ENCODE measurements at places on chromosomes 4 and X.
A peak's percentile ranks its signal among the peaks of the same experiment; 100 is the strongest.

DNA sequence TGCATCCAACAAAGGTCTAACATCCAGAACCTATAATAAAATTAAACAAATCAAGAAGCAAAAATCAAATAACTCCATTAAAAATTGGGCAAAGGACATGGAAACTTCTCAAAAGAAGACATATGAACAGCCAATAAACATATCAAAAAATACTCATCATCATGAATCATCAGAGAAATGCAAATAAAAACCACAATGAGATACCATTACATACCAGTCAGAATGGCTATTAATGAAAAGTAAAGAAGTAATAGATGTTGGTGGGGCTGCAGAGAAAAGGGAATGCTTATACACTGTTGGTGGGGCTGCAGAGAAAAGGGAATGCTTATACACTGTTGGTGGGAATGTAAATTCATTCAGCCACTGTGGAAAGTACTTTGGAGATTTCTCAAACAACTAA lies 465.8 kb downstream of the ZIC3 start:
- DNase-seq = no peak

DNA sequence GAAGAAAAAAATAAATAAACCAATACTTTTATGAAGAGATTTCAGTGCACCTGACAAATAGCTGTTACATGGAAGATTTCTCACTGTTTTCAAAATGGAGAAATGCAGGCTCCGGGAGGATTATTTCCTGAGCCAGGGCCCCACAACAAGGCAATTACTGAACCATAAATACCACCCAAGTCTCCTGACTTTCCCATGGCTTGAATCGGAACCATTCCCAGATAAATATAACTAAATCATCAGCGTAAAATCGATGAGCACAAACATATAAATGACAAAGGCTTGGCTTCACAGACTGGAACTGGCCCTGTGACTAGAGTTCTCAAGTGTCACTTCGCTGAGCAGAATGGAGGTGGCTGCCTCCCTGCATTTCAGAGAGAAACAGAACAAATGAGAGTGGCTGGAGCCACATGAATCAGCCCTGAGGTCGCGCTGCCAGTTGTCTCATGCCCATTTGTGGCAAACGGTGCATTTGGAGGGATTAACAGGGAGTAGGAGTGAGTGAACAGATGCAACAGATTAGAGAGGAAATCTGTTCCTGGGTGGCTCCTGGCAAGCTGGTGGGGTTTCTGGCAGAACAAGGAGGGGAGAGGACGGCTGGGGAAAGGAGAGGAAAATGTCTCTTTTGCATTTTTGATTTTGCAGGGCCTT lies 57.3 kb upstream of the STIM2 start:
- DNase-seq = no peak

DNA sequence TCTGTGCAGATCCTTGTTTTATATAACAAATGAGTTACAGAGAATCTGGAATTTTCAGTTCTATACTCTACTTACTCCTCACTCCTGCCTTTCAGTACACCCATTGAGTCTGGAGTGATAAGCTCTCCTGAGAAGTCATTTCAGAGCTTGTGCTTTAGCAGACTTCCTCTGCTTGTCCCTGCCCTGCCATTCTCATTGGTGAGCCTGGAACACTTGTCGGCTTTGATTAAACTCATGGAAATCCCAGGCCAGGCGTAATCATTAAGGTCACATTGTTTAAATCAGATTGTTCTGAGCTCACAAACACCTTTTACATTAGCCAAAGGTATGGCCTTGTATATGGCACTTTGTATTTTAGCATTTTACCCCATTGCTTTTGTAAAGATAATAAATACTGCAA lies 102.7 kb downstream of the CNKSR2 start:
- DNase-seq = no peak

DNA sequence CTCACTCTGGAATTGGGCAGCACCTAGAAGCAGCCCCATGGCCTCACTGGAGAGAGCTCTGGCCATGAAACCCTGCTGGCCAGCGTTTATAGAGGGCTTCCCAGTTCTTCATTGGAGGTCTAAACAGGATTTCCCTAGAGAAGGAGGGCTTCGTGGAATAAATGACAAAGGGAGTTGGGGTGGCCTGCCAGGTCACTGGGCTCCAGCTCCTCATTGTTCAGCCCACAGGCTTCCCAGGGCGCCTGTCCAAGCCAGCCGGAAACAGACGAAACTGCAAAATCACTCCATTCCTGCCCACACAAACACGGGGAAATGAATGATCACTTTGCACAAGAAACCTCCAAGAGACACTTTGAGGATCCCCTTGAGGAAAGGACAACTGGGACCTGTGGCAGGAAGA lies 189.7 kb downstream of the TSPAN5 start:
- DNase-seq = no peak

DNA sequence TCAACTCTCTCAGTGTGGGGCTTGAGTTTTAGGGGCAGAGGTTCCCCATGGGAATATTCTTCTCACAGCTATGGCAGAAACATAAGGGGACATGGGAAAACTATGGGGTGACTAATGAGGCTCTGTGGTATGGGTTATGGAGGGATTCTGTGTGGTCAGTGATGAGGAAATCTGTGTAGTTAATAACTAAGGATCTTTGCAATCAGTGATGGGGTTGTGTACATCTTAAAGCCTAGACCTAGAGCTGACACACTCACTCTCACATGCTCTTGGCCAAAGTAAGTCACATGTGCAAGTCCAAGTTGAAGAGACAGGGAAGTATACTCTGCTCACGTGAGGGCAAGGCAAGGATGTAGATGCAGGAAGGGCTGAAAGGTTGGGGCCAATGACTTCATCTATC lies 86.4 kb upstream of the UXT start:
- DNase-seq = no peak

GRCh38 chr4:176758731-176759130 lies 34.0 kb downstream of the VEGFC start:
- DNase-seq = no peak

DNA sequence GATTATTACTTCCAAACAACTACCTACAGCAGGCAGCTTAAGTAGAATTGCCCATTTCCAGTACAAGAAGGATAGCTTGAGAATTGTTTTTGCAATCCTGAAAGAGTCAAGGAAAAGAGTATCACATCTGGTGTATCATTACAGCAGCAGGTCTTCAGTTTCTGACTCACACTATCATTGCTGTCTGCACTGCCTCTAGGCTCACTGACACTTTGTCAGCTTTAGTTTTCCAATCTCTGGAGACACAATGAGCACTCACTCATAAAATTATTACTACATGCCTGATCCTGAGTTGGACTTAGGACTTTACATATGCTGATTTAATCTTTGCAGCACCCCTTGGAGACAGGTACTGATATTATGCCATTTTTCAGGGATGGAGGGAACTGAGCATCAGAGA lies 244.6 kb upstream of the BOD1L1 start:
- DNase-seq = no peak

DNA sequence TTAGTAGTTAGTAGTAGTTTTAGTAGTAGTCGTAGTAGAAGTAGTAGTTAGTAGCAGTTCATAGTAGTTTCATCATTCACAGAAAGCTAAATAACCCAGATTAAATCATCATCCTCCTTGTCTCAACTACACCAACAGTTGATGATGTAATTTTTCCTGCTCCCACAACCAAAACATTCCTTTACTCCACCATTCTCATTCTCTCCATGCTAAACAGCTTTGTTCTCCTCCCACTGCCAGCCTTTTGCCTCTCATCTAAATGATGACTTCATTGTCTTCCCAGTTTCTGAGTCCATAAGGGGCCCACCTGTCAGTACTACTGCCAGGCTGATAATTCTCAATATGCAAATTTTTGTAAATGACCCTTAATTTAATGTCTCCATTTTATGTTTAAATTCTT lies 68.9 kb downstream of the ARHGAP24 start:
- peak; percentile 48 for DNase-seq

DNA sequence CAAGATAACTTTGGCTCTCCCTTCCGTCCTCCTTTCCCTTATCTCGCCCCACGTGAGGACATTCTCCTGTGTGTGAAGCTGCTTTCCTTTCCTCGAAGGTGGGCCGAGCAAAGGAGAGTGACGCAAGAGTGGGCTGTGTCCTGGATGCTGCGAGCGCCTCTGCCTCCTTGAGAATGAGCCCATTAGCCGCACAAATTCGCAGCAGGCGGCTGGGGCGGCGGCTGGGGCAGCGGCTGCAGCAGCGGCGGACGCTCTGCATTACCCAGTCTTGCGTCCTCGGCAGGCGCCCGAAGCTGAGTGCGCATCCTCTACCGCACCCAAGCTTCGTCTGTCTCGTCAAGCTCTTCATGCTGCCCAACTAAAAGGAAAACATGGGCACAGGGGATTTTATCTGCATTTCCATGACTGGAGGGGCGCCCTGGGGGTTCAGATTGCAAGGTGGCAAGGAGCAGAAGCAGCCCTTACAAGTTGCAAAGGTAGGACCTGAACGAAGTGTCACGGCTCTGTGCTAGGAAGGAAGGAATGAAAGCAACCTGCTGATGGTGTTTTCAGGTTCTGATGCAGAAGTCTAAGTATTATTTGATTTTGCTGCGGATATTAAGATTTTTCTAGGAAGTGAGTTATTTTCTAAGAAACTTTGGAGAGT lies at the start of gene SYNPO2:
TSS of gene SYNPO2 (plus strand) at position 189 of the 646 bp plus-strand sequence. CDS start at position 372, 183 bp downstream.
- peak; percentile 74 for DNase-seq

DNA sequence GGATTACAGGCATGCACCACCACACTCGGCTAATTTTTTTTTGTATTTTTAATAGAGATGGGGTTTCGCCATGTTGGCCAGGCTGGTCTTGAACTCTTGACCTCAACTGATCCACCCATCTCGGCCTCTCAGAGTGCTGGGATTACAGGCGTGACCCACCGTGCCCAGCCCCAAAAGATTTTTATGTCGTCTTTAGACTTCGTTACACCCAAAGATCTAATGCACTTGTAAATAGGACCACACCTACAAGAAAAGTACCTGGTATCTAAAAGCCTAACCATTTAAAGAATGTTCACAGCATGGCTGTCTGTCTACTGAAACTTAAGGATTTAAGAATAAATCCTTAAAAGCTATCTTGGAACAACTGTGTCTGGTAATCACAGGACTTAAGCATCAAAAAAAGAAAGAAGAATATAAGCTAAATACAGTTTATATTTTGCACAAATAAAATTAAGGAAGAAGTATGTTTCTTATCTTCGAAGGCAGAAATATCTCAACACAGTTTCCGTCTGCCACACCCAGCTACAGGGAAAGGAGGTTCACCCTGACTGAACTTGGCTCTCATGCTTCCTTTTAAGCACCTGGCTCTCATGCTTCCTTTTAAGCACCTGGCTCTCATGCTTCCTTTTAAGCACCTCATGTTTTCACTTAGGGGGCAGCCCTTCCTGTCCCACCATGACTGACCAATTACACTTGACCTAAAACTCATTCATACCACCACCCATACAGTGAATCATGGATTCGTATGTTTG lies 92.0 kb upstream of the STS start:
- no peak for DNase-seq

- no peak for DNase-seq
These were observed 91.4 kb downstream of the BCOR start for GRCh38 chrX:40006106-40007017.

DNA sequence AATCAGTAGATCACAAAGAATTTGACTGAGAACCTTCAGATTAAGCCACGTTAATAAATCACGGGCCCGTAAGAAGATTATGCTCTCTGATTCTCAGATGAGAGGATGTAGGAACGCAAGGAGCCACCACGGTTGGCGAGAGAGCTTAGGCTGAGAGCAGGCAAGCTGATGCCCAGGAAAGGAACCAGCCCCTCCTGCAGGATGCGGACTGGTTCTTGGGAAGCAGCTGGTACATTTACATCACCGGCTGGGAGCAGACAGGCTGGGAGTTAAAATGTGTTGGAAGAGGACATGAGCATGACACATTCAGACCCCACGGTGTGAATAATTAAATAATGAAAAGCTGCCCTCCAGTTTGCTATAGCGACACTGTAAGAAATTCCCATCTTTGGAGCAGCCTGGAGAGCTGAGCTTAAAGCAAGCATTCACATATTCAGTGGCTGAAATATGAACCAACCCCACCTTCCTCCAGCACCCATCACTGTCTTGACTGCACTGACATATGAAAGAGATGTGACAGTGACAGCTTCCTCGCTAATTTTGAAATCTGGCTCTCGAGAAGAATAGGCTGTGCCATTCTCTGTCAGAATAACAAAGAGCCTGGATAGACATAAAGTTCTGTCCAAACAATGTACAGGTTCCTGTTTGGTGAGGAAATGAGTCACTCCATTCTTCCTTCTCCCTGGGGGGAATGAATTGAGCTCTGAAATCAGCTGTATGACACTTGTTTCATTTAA lies 33.1 kb downstream of the LNX1 start:
- no peak for DNase-seq

DNA sequence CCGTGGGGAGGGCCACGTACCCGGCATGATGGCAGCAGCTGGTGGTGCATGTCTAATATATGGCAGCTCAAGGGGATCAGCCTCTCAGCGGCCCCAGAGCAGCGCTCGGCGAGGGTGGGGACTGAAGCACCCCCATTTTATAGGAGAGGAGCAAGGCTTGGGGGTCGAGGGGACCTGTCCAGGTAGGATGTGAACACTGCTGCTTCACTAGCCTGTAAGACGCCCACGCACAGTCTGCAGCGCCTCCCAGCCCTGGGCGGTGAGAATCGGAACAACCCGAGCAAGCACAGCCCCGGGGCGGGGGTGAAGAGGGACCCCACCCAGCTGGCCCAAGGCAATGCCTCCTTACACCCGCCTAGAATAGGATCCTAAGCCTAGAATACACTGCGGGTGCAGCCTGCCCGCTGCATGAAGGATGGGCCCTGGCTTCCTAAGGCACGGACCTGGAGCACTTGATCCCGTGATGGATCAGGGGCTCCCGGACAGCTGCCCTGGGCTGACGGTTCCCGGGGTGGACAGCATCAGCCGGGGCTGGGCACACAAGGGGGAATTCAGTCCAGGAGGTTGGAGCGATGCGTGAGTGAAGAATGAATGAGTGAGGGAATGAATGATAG lies 17.6 kb downstream of the ADRA2C start:
- DNase-seq = no peak

GRCh38 chr4:151524610-151525009 lies 115.6 kb downstream of the FHIP1A start:
- no peak for DNase-seq
